ENCODE measurements at places on chromosomes 3 and 15.

DNA sequence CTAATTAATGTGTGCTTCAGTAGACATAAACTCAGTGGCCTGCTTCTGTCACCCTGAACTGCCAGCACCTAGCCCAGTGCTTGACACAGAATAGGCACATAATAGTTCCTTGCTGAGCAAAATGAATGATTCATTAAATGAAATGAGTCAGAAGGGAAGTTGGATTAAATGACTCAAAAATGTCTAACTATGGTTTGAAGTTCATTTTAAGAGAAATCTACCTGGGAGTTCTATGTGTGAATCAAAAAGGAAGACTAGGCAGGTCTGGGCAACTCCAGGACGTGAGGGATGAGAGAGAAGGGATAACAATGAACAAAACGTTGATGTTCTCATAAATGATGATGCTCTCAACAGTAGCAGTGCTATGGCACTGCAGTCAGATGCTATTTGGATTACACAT lies 175.0 kb downstream of the CFAP20DC start:
- no peak for DNase-seq

DNA sequence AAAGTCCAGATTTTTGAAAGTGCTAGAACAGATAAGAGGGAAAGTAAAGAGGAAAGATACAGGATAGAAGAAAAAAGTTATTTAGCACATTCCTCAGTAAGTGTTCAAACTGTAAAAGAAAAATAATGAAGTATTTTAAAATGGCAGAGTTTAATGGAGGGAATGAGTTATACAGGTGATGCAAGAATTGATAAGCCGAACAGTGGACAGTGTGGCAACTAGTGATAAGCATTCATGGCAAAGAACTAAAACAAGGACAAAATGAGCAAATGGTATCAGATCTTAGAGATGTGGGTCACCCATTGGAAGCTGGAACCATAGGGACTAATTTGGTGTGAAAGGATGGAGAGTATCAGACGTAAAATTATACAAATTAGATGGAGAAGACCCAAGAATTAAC lies 622.9 kb upstream of the SGO1 start:
- DNase-seq, result no peak

DNA sequence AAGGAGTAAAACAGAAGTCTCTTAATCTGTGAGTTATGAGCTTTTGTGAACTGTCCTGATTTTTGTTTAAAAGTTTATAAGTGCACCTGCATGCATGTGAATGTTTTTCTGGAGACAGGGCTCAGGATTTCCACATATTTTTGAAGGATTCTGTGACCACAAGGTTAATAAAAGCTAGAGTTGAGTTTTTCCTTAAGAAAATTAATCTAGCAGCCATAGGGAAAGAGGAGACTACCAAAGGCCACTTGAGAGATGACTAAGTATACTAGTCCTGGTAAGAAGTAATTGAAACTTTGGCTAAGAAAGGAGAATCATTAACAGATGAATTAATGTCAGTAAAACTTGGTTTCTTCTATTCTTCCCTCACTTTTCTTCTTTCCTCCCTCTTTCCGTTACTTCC lies 176.8 kb upstream of the EPHA3 start:
- no peak for DNase-seq

DNA sequence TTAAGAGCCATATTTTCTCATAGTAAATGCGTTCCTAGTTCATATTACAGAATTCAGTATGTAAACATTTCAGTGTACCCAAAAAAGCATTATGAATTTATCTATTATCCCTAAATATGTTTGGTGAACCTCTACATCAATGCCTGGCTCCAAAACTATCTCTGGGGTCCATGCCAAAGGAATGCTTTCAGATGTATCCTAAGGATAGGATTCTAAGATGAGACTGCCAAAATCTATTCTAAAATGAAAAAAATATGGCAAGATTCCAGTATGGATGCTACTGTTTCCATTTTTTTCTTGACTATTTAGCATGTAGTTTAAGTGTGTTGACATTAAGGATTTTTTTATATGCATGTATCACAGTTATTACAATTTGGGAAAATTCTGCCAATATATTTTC lies 18.8 kb downstream of the EIF5A2 start:
- DNase-seq, result no peak

DNA sequence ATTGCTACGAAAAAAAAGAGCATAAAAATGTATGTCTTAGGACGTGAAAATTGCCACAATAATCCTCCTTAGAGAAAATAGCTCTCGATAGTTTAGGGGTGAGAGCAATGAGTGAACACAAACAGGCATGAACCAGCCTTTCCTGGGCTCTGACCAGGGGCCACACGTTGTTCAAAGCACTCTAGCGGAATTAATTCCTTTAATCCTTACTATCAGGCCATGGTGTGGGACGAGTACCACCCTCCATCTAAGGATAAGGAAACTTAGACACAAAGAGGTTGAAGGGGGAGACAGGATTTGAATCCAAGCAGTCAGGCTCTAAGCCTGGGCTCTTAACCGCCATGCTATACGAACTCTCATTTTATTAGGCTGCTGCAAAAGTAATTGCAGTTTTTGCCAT lies 81.9 kb upstream of the CACNA2D3 start:
- DNase-seq, result no peak

- DNase-seq, result no peak
These were observed 9.9 kb upstream of the VILL start for GRCh38 chr3:37980462-37981347.

DNA sequence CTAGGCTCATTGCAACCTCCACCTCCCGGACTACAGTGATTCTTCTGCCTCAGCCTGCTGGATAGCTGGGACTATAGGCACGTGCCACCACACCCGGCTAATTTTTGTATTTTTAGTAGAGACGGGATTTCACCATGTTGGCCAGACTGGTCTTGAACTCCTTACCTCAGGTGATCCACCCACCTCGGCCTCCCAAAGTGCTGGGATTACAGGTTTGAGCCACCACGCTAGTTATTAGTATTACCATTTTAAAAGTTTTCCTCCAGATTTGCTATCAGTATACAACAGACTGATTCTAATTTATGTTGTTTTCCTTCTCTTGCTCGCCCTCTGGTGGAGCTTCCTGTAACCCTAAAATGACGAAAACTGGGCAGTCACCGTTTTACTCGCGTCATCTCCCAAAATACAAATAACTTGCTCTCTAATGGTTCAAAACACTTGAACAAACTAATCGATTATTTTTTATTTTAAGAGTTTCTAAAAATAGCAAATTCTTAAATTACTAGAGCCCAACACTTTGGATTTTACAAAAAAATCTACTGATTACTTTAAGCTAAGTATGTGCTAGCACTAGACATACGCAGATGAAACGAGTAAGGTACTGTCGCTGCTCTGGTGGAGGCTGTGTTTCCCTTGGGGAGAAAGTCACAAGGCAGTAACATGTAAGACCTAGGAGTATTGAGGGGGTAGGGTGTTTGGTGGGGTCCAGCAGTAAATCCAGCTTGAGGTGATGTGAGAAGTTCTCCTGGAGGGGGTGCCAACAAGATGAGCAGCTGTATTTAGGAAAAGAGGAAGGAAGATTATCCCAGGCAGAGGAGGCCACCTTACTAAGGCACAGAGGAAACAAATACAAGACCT lies 203.3 kb downstream of the MBNL1 start:
- peak; percentile 22 for DNase-seq

GRCh38 chr15:67458331-67459029 lies 62.5 kb upstream of the C15orf61 start:
- no peak for DNase-seq

DNA sequence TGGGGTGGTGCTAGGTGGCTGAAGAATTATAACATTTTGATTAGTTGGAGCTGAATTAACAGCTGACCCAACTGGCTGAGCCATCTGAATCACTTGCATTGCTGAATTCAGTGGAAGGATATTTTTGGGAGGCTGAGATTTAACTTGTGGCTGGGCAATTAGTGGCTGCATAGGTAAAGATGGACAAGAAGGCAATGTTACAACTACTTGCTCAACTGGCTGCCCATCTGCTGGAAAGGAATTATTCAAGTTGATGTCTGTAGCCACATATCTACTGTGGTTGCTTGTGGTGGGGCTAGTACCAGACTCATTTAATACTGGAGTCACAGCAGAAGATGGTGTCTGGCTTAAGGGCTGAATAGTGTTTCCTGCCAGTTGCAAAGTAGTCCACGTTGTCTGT lies 36.4 kb downstream of the USF3 start:
- DNase-seq, result no peak

GRCh38 chr3:177679568-177680471 lies 482.5 kb upstream of the TBL1XR1 start:
- DNase-seq, result no peak

DNA sequence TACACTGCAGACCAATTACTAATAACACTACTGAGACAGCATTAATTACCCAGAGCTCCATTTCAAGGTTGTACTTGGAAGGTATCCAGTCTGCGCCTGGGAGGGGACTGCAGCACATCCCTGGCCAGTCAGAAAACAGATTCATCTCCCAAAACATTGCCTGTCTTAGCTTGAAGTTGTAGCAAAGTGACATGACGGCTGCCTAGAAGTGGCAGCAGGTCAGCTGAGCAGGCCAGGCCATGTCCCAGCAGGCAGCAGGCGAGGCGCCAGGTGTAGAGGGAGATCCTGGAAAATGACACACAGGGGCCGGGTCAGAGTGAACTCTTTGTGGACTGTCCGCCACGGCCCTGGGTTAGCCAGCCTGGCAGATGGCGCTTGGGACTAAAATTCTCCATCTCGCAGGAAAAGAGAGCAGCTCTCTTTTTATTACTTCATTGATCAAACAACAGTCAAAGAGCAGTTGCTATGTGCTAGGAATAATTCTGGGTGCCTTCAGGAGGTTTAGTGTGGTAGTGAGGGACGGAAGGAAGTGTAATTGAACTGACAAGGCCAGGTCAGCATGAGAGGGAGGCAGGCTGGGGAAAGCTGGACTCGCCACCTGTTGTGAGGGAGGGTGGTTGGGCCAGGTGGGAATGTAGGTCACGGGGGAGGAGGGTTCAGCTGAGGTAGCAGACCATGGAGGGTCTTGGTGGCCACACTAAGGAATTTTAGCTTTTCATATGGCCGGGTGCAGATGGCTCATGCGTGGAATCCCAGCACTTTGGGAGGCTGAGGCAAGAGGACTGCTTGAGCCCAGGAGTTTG lies 1.3 kb upstream of the MAP6D1 start:
- no peak for DNase-seq

DNA sequence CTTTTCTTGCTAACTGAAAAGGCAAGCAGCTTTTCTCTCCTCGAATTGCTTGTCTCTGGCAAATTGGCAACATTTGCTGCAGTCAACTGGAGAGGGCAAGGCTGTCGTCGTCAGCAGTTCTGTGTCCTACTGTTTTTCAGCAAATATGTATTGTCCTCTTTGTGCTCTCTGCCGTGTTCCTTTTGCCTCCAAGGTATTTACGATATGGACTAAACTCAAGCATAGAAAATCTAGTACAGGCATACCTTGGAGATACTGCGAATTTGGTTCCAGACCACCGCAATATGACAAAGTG lies 558 bp upstream of the SLC30A4 start:
- DNase-seq, result no peak

GRCh38 chr15:98937413-98938104 lies 70.0 kb downstream of the PGPEP1L start:
- no peak for DNase-seq

GRCh38 chr3:189988854-189989253 lies 131.8 kb downstream of the P3H2 start:
- DNase-seq, result no peak

GRCh38 chr3:147458995-147459704 lies 50.0 kb downstream of the ZIC1 start:
- DNase-seq, result no peak

DNA sequence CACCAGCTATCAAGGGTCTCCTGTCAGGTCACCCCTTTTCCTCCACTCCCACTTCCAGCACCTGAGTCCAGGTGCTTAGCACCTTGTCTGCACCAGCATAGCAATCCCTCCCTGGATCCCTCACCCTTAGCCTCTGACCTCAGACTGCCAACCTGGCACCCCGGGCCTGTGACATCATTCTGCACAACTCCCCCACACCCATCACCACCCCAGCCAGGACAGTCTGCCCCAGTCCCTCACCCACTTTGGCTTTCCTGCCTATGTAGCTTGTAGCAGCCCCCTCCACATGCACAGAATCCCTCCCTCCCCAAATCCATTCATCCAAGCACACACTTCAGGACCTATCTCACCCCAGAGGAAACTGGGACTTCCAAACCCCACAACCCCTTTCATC lies 819 bp upstream of the PLXNB1 start:
- DNase-seq, result no peak

DNA sequence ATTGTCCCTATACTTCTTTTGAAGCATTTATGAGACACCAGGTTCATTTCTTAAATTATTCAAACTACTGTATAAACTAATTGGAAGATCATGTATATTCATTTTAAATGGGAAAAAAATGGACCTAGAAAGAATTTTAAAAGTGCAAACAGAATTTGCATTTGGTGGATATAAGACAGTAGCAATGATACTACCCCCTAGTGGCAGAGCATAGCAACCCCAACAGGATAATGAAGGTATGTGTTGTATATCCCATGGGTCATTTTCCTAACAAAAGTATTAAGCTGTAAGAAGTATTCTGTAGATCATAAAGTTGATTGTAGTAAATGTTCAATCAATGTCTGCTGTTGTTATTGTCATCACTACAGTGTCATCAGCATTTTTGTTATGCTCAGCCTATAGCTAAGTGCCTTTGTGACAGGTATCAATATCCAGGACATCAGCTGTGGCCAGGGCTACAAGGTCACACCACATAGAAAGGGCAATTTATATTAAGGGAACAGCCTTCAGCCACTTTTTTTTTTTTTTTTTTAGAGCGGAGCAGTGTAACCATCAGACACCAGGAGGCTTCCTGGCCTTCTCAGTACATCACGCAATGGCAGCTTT lies 175.8 kb downstream of the FOXB1 start:
- DNase-seq, result no peak

GRCh38 chr15:31083370-31083780 lies 18.1 kb downstream of the TRPM1 start:
- DNase-seq, result no peak

DNA sequence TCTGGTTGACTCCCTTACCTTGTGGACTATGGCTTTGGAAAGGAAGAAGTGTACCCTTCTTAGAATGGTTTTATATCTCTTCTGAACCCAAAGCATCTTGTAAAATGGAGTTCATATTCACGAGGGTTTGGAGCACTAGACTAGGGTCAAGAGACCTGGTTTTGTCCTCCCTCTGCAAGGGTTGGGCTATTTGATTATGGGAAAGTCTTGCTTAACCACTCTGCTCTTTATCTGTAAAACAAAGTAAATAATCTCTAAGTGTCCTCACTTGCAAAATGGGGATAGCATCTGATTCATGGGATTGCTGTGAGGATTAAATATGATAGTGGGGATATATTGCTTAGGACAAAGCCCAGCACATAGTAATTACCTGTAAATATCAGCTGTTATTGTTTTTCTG lies 17.9 kb upstream of the SLC2A2 start:
- DNase-seq, result no peak

GRCh38 chr3:168820810-168821415 lies 725.2 kb upstream of the GOLIM4 start:
- DNase-seq, result no peak

GRCh38 chr15:98514034-98514622 lies 134.2 kb upstream of the IGF1R start:
- no peak for DNase-seq

- DNase-seq, result no peak
These were observed 15.4 kb upstream of the ZNF774 start for GRCh38 chr15:90336705-90337141.

GRCh38 chr15:94042180-94042928 lies 189.0 kb upstream of the MCTP2 start:
- DNase-seq, result no peak

- no peak for DNase-seq
These were observed 64.7 kb downstream of the ATP13A4 start for GRCh38 chr3:193489949-193490348.
